ENCODE measurements at places on chromosomes 1 and 21.

DNA sequence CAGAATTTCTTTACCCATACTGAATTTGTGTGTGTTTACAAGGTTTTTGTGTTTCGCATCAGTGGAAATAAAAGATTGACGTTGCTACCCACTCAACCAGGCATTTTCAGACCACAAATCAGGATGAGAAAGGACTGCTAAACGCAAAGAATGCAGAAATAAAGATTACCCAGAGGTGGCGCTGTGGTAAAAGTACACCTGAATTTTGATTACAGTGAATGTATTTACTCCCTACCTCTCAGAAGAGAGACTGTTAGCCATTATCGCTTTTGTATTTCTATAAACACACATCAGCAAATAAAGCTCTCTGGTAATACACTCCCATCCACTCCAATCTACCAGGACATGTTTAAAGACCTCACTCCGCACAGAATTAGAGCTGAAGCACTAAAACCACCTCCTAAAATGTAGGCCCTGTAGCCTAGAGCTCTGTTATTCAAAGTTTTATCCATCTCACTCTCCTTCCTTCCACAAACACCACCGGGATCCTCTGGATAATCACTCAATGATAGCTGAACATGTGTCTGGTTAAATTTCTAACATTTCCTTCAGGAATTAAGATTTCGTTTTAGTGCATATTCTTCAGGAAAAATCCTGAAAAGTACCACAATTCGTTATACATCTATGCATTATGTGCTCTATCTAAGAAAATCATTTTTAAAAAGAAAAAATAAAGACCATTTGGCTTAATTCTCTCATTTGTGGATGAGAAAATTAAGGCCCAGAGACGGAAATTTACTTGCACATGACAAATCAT is 2.5 kb upstream of the LMO4 start:
- ATAC-seq, result no peak

DNA sequence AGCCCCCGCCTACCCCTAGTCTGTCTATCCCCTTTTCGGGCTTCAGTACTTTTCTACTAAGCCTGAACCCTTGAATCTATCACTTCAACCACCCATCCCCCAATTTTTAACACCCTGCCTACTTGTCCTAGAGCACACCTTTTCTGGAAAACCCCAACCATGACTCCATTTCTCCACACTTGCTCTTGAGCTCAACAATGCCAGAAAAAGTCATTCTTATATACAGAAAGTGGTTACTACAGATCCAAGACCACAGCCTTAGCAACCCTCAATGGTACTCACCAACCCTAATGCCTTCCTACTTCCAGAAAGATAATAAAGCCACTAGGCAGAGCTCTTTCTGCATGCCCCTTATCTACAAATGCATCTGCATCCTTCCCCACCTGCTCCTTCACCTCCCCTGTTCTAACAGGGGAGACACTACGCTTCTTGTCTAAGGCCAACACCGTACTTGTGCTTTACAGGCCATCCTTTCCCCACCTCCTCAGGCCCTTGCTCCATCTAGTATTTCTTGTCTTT is 41.2 kb downstream of the DMAP1 start:
- peak; percentile 69 for ATAC-seq

GRCh38 chr1:91526496-91526895 is 25.8 kb downstream of the CDC7 start:
- no peak for ATAC-seq

- ATAC-seq, result no peak
Measured at GRCh38 chr1:43251024-43251423, 18.8 kb upstream of the TMEM125 start.

- ATAC-seq, result no peak
Measured at GRCh38 chr1:71193153-71193552, 112.3 kb upstream of the ZRANB2 start.

GRCh38 chr1:200897259-200897658 is 2.6 kb downstream of the INAVA start:
- ATAC-seq, result no peak

- ATAC-seq, result peak; percentile 31
Measured at GRCh38 chr21:37208741-37209225, 58.4 kb downstream of the VPS26C start.

- no peak for ATAC-seq
Measured at GRCh38 chr21:17189963-17190362, 322.9 kb upstream of the CXADR start.

- no peak for ATAC-seq
Measured at GRCh38 chr1:3743421-3743820, 8.8 kb upstream of the CCDC27 start.

DNA sequence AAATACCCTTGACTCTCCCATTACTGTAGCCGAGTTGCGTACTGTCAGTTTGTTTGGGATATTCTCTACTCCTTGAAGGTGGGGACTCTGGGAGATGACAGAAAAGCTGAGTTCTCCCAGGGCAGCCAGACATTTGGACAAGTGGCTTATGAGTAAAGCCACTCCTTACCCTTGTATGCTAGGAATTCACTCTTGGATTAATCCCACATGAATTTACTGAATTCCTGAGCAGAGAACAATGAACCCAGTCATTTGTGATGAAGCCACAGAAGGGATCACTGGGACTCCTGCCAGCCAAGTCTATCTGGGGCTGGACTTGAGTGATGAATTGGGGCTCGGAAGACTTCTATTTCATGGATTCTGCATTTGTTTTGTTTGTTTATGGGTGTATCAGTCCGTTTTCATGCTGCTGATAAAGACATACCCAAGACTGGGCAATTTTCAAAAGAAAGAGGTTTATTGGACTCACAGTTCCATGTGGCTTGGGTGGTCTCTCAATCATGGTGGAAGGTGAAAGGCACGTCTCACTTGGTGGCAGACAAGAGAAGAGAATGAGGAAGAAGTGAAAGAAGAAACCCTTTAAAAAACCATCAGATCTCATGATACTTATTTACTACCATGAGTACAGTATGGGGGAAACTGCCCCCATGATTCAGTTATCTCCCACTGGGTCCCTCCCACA is 25.1 kb downstream of the C1orf116 start:
- ATAC-seq, result no peak

GRCh38 chr1:113455374-113455773 is 65.1 kb downstream of the MAGI3 start:
- no peak for ATAC-seq

- ATAC-seq, result no peak
Measured at GRCh38 chr1:919271-919872, 4.4 kb upstream of the SAMD11 start.
